Activated effector memory CD4-positive, alpha-beta T cell treated with Interleukin-2 at 50 U/mL for 16 hours (primary cell): ENCODE measurements at places on chromosomes 3 and 15.

DNA sequence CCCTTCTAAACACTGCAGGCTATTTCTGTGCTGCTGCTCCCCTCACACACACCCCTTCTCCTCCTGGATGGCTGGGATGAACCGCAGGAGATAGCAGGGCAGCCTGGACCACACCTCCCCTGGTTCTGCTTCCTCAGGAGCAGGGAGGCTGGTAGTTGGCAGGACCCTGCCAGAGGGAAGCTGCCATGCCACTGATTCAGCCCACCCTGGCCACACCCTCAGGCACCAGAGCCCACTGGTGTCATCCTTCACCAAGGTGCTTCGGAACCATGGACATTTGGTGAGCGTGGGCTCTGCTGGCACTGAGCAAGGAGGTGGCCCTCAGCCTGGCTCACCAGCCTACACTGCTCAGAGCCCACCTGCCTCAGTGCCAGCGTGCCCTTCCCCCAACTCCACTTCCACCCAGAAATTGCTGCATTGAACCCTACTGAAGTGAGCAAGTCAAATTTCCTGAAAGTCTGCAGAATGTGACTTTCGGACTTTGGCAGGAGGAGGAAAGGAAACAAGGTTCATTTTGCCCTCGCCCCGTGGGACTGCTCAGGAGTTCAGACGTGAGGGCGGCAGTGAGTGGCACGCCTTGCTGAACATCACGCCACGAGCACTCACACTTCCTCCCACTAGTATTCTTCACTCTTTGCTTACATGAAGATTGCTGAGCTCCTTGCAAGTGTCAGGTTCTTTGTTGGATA, 26.3 kb downstream of the BMF start:
- no peak for DNase-seq

DNA sequence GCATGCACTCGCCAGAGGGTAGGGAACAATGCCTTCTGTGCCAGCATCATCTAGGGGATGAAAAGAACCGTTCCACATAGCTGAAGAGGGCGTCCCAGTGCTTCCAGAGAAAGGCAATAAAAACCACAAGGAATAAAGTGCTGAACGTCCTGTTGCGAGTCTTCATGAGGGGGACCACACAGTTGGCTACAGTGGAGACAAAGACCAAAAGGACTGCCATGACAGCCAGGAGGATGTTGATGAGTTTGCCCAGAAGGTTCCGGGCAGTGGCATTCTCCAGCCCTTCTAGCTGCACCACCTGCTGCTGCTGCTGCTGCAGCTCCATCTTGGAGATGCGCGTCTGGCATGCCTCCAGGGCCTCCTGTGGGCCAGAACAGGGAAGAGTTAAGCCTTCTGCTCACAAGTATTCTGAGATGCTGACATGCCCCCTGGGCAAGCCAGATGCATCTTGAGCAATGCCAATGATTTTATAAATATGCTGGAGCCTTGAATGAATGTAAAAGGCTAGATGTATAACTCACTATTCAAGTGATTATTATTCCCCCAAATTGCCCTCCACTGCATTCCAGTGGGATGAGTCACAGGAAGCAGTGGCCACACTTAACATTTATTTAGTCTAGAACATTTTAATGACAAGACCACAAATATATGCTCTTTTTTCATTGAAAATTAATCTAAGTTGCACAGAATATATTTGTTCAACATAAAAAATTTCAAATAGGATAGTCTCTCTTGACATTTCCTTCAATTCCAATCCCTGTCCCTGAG, 45.1 kb upstream of the PLXND1 start:
- DNase-seq, result no peak

GRCh38 chr3:86989006-86989405, 1.9 kb downstream of the VGLL3 start:
- DNase-seq, result no peak

GRCh38 chr15:82552861-82553260, 12.6 kb upstream of the RPS17 start:
- DNase-seq, result no peak

- no peak for DNase-seq
Measured at GRCh38 chr3:184322731-184323487, 8.5 kb downstream of the EIF4G1 start.

- peak; percentile 37 for DNase-seq
Measured at GRCh38 chr3:141412087-141412935, 44.0 kb downstream of the ZBTB38 start.

DNA sequence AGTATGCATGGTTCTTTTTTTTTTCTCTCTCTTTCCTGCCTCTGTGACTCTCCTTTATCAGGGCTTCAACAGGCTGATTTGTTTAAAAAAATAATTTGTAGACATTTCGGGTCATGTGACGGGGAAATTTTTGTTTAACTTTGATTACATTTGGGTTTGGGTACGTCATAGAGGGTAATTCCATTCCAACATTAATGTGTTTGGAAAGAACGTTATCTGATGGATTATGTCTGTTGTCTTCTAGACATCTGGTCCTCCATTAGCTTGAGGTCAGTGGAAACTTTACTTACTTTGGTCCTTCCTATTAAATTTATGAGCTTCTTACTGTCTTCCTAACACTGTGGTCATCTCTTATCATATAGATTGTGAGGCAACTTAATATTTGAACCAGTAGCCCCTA, 80.9 kb downstream of the STT3B start:
- no peak for DNase-seq

GRCh38 chr3:194760494-194761137, 74.9 kb downstream of the FAM43A start:
- no peak for DNase-seq

GRCh38 chr15:57455929-57456328, 79.6 kb downstream of the CGNL1 start:
- DNase-seq, result no peak

DNA sequence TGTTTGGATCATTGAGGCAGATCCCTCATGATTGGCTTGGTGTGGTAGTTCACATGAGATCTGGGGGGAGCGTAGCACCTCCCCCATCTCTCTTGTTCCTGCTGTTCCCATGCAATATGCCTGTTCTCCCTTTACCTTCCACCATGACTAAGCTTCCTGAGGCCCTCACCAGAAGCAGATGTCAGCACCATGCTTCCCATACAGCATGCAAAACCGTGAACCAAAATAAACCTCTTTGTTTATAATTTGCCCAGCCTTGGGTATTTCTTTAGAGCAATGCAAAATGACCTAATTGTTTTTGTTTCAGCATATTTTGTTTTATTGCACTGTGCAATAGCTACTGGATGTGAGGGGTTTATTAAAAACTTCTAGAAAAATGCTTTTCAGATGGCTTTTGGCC, 56.6 kb upstream of the CHST2 start:
- DNase-seq, result no peak

GRCh38 chr3:55779543-55779942, 292.4 kb upstream of the WNT5A start:
- no peak for DNase-seq

GRCh38 chr15:62658498-62658897, 384.0 kb upstream of the TPM1 start:
- DNase-seq, result no peak

GRCh38 chr3:8595695-8596115, 48.9 kb downstream of the SSUH2 start:
- no peak for DNase-seq

DNA sequence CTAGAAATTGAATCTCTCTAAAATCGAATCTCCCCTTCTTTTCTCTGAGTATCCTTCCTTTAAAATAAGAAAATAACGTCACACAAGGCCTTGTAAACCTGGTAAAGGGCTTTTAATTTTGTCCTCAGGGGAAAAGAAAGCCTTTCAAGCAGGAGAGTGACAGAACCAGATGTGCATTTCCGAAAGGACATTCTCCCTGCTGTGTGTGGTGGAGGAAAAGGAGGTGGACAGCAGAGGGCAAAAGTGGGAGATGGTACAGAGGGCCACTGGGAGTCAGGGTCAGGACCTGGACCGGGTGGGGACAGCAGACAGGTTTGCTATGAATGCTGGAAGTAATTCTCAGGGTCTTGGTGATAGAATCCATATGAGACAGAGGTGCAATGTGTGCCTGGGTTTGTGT, 127.6 kb downstream of the RORA start:
- no peak for DNase-seq

- DNase-seq, result no peak
Measured at GRCh38 chr3:158273656-158274055, 163.8 kb downstream of the RSRC1 start.

GRCh38 chr15:96565266-96565665, 234.8 kb downstream of the NR2F2 start:
- no peak for DNase-seq

- DNase-seq, result no peak
Measured at GRCh38 chr3:55197021-55197420, 269.2 kb upstream of the LRTM1 start.

GRCh38 chr3:187027531-187028278, 97.4 kb downstream of the ST6GAL1 start:
- peak; percentile 66 for DNase-seq

GRCh38 chr3:106728315-106729098, 648.7 kb upstream of the CCDC54 start:
- DNase-seq, result no peak

DNA sequence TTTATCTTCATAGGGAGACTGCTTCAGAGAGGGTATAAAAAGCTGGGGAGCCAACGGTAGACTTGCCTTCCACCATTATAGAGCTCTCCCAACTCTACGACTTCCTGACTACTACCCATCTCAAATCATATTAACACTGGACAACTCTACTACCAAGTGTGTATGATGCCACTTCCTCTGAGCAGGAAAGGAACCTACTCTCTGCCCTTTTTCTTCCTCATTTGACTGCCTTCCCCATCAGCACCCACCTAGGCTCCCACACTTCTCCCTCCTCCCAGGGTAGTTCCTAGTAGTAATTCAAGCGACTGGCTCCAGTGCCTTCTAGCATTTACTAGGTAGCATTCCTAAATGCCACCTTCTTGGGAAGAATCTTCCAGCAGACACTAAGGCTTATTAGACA, 24.5 kb upstream of the TBL1XR1 start:
- DNase-seq, result no peak

DNA sequence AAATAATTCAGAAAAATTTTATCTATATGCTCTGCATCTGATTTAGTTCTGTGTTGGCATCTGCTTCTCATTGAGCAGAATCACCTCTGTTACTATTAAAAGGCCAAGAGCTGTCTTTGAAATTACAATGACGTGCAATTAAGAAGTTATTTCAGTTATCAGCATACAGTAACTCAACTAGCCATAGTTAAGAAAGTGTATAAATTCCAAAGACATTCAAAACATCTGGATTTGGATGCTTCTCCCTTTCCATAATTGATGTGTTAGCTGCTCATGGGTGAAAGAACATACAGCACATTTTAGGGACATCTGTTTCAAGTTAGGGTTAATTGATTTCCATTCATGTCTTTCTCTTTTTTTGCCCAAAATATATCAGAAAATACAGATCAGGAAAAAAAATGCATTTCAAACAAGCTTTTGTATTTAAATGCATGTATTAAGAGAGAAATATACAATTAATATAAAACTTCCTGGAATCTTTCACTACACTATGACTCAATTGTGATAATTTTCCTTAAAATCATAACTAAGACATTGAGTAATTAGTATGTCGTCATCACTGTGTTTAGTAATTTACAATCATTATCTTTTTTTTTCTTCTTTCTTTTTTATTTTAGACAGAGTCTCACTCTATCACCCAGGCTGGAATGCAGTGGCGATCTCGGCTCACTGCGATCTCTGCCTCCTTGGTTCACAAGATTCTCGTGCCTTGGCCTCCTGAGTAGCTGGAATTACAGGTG, 82.7 kb upstream of the MBNL1 start:
- no peak for DNase-seq

DNA sequence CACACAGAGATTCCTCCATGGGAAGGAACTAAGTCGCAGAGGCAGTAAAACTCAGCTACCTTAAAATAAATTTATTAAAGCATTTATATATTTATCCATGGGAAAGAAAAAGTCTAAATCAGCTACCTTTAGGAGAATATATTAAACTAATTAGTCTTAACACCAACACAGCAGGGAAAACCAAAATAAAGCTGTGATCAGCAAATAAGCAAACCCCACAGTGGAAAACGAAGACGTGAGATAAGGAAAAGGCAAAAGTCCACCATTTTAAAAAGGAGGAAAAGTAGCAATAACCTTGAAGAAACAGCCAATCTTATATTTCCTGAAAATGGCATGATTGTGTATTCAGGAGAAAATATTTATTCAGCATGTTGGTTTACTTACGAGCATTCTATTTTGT, 473.0 kb upstream of the ROBO2 start:
- no peak for DNase-seq

- no peak for DNase-seq
Measured at GRCh38 chr3:43061101-43061895, 44.6 kb downstream of the POMGNT2 start.

- DNase-seq, result no peak
Measured at GRCh38 chr3:30131191-30131590, 475.2 kb upstream of the TGFBR2 start.

DNA sequence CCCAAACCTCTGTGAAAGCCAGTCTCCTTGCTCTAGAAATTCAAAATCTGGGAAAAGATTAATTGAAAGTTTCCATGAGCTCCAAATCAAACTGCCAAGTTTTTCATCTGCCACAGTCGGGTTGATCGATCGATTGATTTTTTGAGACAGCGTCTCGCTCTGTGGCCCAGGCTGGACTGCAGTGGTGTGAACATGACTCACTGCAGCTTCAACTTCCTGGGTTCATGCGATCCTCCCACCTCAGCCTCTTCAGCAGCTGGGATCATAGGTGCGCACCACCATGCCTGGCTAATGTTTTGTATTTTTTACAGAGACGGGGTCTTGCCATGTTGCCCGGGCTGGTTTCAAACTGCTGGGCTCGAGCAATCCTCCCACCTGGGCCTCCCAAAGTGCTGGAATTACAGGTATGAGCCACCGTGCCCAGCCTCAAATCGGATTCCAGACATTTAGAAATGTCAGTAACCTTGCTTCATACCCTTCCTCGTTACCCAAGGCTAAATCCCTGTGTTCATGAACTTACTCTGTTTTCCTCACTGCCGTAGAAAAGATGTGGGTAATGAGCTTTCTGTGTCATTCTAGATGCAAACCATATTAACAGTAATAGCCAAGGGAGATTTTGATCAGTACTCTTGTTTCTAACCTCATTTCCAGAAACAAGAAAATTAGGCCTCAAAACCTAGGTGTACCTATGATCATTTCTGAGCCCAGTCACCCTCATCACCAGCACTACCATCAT, 105.9 kb upstream of the AKAP13 start:
- DNase-seq, result no peak

- no peak for DNase-seq
Measured at GRCh38 chr3:108412121-108412750, 98.2 kb downstream of the MYH15 start.

DNA sequence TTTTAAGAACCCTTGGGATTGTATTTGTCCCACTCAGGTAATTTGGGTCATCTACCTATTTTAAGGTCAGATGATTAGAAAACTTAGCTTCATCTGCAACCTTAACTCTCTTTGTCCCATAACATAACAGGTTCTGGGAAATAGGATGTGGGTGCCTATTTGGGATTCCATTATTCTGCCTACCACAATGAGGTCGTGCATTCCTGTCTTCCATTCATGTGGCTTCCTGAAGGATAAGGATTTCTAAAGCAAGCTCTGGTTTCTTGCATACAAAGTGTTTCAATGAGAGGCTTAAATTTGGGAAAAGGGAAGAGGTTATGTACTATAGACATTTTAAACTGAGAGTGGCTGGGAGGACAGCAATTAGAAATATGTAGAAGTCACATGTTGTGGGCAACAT, 190.3 kb downstream of the MCTP2 start:
- no peak for DNase-seq
